CD4-positive, alpha-beta T cell treated with Interleukin-21 for 1 hour (primary cell): ENCODE measurements at places on chromosomes 12 and 14.

- no peak for DNase-seq
These were observed 414 bp downstream of the UNC79 start for GRCh38 chr14:93431036-93431670.

DNA sequence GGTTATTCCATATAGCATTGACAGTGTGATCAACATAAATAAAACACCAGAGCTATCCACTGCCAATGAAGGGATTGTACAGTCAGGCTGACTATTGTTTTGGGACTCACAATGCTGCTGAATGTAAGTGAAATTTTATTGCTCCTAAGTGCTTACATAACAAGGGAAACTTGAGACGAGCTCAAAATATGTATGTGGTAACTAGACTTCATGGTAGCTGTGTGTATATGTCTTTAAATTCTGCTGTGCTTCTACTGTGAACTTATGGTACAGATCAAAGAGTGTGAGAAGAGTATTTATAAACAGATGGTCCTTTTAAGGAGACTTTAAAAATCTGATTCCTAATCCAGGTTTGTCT is 6.9 kb downstream of the FLRT2 start:
- no peak for DNase-seq

DNA sequence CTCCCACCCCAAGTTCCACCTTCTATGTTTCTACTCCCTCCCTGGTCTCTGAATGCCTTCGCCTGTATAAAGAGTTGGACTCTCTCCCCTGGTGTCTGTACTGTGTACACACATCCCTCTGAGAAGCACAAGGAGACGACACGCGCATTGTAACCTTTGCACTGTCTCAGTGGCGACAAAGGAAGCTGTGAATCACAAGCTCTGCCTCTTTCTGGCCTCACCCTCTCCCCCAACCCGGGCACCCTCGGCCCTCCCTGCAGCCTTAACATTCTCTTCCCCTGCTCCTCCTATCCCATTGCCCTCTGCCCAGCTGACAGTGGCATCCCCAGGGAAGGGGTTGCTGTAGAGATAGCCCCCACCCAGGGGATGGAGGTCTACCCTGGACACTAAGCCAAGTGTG is 2.5 kb upstream of the SMARCD1 start:
- DNase-seq: no peak

DNA sequence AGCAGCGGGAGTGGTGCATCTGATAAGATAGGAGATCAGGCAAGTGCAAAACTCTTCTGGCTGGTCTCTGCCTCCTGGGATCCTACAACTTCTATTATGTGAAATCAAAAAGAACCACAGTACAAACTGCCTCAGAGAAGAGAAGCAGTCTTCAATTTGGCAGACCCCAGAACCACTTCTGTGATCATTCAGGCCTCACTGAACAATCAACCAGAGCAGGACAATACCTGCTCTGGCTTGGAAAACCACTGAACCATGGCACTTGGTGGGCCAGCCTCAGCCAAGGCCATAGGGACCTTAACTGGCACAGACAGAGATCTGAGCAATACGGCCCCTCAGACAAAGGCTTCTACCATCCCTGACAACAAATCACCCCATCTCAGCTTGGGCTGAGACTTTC is 103.0 kb downstream of the NDUFA12 start:
- no peak for DNase-seq

- DNase-seq: no peak
These were observed 15.4 kb upstream of the BEST3 start for GRCh38 chr12:69714542-69714941.

DNA sequence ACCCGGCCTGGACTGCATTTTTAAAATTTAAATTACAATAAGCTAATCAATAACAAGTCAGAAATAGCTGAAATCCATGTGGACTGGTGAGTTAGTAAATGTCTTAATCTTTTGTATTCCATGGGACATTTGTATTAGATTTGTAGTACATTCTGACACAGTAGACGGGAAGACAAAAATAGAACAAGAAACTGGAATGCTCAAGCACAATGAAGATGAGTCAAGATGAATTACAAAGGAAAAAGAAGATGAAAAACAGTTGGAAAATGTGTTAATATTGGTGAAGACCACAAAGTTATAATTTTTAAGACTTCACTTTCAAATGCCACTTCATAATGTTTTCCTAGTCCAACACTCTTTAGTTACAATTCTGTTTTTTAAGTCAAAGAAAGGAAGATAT is 97.8 kb upstream of the FERMT2 start:
- DNase-seq: no peak

DNA sequence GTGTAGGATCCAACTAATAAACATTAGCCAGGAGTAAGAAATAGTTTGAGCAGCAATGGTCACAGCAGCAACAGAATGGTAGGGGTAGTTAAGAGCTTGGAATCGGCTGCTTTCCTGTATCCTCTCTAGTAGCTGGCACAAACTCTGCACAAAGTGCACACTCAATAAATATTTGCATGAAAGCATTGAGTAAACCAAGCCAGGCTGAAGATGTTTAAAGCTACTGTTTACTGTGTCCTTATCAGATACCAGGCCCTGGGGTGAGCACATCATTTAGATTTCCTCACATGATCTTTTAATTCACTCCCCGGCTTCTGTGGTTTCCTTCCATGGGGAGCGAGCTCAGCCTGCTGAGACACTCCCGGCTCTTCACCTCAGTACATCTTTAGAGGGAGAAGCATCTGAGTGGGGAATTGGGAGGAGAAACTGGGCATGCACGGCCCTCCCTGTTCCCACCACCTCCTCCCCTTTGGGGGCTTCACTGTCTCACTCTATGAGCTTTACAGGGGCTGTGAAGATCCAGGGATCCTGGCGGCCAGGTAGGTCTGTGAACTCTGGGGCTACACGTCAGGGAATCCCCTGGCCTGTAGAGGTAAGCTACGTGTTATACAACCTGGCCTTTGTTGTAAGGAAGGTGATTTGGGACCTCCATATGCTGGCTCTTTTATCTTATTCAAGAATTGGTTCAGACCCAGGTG is 107.2 kb upstream of the VASH1 start:
- no peak for DNase-seq

GRCh38 chr12:87317302-87317701 is 711.9 kb downstream of the C12orf50 start:
- no peak for DNase-seq

DNA sequence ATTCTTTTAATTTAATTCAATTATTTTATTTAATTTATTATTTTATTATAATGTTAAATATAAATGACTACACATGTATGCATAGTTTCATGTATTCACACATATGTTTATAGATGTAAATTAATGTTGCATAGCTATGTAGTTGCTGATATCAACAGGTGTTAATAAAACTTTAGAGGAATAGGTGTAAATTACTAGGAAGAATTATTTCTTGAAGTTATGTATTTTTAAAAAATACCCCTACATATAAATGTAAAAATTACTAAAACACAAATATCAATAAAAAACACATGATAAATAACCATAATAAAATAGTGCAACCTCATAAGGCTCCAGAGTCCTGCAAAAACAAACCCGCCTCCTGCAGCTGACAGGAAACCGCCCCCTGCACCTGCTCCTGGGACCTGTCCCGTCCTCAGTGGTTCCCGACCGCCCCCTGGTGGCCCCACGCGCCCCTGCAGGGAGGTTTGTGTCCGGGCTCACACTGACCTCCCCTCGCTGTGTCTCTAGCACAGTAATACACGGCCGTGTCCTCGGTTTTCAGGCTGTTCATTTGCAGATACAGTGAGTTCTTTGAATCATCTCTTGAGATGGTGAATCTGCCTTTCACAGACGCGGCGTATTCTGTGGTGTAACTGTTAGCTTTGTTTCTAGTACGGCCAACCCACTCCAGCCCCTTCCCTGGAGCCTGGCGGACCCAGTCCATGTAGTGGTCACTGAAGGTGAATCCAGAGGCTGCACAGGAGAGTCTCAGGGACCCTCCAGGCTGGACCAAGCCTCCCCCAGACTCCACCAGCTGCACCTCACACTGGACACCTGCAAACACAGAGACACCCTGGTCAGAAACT is 1264.0 kb downstream of the TMEM121 start:
- peak; percentile 69 for DNase-seq

DNA sequence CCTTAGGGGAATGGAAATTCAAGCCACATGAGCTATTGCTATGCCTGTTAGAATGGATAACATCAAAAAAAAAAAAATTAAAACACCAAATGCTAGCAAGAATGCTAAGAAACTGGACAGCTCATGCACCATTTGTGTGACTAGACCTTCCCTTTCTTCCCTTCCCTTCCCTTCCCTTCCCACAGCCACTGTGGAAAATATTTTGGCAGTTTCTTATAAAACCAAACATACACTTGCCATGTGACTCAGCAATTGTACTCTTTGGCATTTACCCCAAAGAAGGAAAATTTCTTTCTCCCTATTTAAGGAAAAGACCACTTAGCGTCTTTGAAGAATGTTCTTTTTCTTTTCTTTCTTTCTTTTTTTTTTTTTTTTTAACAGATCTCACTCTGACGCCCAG is 49.1 kb upstream of the FKBP4 start:
- no peak for DNase-seq

DNA sequence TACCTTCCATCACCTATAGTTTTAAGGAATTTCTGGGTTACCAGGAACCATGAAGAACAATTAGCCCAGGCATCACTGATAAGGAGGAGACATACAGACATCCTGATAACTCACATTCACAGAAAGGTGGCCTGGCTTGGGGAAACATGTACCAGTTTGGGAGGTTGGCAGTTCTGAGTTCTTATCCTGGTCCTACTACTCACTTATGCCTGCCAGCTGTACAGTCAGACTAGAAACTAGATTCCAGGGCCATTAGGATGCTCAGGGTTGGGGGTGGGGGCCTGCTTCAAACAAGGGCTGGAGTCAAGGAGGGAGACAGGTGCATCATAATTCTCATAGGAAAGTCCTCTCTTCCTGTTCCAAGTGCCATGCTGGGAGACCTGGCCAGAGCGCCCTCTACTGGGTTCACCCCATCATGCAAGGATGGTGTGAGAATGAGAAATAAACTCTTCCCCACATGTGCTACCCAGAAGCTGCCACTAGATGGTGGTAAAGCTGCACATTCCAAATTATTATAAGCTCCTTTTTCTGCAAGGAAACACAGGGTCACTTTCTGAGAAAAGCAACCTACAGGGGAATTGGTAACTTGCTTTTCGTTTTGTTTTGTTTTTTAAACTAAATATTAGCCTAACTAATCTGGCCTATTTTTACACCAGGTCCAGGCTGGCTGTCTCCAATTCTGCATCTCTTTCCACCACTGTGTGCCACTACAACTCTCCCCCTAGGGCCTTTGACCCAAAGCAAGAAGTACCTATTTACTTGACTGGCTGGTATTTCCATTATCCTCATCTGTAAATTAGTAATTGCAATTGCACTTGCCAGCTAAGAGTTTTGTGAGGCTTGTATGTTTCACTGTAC is 14.5 kb downstream of the OAS2 start:
- DNase-seq: peak; percentile 67

- DNase-seq: peak; percentile 3
These were observed 66.3 kb downstream of the GPR135 start for GRCh38 chr14:59398841-59399240.

DNA sequence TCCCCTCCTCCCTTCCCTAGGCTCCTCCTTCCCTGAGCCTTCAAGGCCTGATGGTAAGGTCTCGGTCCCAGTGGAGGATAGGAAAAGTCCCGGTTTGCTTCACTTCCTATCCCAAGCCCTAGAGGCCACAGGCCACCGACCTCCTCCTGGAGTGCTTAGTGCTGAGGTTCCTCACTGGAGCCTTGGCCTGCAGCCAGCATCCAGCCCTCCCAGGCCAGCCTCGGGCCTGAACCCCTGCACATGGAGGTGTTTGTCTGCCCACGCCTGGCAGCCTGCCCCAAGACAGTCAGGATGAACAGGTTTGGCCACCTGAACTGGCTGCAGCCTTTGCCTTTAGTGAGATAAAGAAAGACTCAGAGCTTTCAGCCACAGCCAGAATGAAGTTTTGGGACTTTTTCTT is 15.8 kb upstream of the KRT7 start:
- DNase-seq: no peak
